Kidney (tissue), 22 donors: ENCODE measurements at places on chromosomes 2 and 18.

DNA sequence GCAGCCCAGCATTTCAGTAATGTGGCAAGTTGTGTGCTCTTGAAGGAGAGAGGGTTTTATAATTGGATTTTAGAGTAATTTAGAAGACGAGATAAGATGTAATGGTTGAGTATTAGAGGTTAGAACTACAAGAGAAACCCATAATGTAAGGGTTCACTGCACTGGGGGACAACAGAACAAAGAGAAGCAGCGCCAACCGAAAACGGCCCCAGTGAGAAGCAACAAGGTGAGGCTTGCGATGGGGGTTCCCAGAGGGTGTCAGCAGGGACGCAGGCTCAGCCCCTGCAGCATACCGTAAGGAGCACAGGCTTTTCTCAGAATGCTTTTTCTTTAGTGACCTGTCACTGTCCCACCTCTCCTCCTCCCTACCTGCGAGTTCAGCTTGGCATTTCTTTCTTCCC, 183.9 kb upstream of the ETAA1 start:
- H3K36me3 ChIP-seq = no peaks in the 10 kb centered on the region
- H3K4me1 ChIP-seq = no peaks in the 10 kb centered on the region
- H3K27ac ChIP-seq = no peak overlapping the region
- no peaks in the 10 kb centered on the region for H3K27me3 ChIP-seq
- no peak for DNase-seq

DNA sequence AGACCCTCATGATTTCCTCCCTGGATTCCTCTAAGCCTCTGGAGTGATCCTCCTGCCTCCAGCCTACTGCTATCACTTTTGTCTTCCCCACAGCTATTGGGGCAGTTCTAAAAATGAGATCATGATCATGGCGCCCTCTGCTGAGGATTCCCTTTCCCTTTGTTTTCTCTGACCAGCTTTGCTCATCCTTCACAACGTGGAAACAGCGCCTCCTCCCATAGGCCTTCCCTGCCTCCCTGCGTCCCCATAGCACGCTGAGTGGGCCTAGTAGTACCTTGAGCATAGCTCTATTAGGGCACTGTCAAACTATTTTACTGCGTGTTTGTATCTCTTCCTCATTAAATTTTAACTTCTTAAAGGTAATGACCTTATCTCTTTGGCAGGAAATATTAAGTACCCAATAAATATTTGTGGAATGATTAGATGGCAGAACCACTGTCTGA, 207.0 kb upstream of the FANCL start:
- peak; percentile 71 for DNase-seq
- no peak overlapping the region for H3K4me3 ChIP-seq
- no peaks in the 10 kb centered on the region for H3K36me3 ChIP-seq
- H3K27me3 ChIP-seq = no peaks in the 10 kb centered on the region

- H3K4me3 ChIP-seq = no peak overlapping the region
- no peak for DNase-seq
- H3K36me3 ChIP-seq = no peaks in the 10 kb centered on the region
- H3K4me1 ChIP-seq = no peaks in the 10 kb centered on the region
- no peak overlapping the region for H3K27ac ChIP-seq
These were observed 764.1 kb upstream of the NXPH2 start for GRCh38 chr2:139544186-139544851.

GRCh38 chr2:8253781-8254180, 428.1 kb upstream of the ID2 start:
- DNase-seq = no peak
- no peak overlapping the region for H3K27ac ChIP-seq
- no peaks in the 10 kb centered on the region for H3K4me1 ChIP-seq
- no peaks in the 10 kb centered on the region for H3K27me3 ChIP-seq
- no peaks in the 10 kb centered on the region for H3K36me3 ChIP-seq

DNA sequence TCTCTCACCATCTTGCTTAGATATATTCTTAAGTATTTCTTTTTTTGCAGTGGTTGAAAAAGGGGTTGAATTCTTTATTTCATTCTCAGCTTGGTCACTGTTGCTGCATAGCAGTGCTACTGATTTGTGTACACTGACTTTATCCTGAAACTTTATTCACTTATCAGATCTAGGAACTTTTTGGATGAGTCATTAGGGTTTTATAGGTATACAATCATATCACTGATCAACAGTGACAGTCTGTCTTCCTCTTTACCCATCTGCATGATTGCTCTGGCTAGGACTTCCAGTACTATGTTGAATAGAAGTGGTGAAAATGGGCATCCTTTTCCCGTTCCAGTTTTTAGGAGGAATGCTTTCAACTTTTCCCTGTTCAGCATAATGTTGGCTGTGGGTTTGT, 6.5 kb downstream of the STARD6 start:
- H3K27me3 ChIP-seq = no peaks in the 10 kb centered on the region
- DNase-seq = no peak
- no peaks in the 10 kb centered on the region for H3K4me1 ChIP-seq
- no peaks in the 10 kb centered on the region for H3K36me3 ChIP-seq
- H3K4me3 ChIP-seq = no peak overlapping the region
- H3K27ac ChIP-seq = no peak overlapping the region

DNA sequence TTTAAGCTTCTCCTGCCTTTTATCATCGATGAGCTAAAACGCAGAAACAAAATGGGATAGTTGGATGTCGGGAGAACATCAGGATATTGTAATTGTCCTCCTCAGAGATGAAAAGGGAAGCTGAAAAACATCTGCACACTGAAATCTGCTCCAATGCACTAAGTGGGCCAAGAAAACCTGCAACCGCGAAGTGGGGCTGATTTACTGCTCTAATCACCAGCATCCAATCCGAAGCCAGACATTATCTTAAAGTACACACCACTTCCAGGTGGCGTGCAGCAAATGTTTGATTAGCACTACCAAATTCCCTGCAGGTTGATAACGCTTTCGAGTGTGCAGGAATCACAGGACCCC, 230.3 kb upstream of the SLC14A2 start:
- H3K36me3 ChIP-seq = no peaks in the 10 kb centered on the region
- DNase-seq = no peak
- no peaks in the 10 kb centered on the region for H3K4me1 ChIP-seq
- no peak overlapping the region for H3K27ac ChIP-seq
- H3K4me3 ChIP-seq = no peak overlapping the region

DNA sequence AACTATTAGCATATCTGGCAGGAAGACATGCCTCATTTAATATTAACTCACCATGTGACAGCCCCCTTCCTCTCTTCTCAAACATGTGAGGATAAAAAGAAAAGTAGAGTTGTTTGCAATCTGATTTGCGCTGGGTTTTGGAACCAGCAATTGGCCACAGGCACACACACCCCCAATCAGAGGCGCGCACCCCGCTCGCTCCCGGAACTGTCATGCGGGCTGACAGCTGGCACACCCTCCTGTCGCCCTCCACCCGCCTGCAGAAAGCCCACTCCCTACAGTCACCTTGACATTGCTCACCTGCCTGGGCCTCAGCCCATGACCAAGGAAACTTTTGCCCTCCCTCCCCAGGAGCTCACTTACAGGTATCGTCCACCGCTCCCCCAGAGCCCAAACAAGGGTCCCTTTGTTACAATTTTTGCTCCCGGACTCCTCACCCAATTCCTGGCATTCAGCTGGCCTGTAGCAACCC, 1.1 kb downstream of the COBLL1 start:
- peak; percentile 55 for DNase-seq
- H3K27ac ChIP-seq = peak overlapping the region; percentile 98
- H3K27me3 ChIP-seq = no peaks in the 10 kb centered on the region
- H3K4me3 ChIP-seq = peak overlapping the region; percentile 73
- H3K36me3 ChIP-seq = no peaks in the 10 kb centered on the region
- H3K4me1 ChIP-seq = no peaks in the 10 kb centered on the region

DNA sequence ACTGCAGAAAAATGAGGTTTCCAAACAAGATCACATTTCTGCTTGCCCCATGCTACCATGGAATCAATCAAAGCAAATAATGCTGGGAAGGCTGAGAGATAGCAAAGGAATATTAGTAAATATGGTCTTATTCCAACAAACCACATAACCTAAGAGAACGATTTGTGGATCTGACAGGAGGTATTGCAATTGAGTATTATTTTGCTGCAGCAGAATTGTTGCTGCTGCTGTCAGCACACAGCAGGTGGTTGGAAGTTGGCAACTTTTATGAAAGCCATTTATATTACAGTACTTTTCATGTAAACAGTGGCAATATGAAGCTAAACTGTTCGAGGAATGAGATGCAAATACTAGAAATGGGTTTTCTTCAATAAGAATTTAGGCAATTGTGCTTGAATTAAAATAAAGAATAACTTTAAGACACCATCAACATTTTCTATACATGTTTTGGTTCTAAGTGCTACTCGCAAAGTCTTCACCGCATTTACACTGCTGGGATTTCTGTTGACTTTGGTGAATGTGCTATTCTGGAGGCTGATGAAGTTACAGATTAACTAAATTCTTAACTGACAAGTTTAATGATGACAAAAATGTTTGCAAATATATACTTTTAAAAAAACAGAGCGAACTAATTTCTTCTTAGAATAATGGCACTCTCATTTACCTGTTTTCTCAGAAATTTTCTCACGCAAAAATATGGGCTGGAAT, 1285.7 kb downstream of the CNTNAP5 start:
- DNase-seq = peak; percentile 2
- no peaks in the 10 kb centered on the region for H3K4me1 ChIP-seq
- no peak overlapping the region for H3K4me3 ChIP-seq
- H3K27me3 ChIP-seq = no peaks in the 10 kb centered on the region
- no peaks in the 10 kb centered on the region for H3K36me3 ChIP-seq

DNA sequence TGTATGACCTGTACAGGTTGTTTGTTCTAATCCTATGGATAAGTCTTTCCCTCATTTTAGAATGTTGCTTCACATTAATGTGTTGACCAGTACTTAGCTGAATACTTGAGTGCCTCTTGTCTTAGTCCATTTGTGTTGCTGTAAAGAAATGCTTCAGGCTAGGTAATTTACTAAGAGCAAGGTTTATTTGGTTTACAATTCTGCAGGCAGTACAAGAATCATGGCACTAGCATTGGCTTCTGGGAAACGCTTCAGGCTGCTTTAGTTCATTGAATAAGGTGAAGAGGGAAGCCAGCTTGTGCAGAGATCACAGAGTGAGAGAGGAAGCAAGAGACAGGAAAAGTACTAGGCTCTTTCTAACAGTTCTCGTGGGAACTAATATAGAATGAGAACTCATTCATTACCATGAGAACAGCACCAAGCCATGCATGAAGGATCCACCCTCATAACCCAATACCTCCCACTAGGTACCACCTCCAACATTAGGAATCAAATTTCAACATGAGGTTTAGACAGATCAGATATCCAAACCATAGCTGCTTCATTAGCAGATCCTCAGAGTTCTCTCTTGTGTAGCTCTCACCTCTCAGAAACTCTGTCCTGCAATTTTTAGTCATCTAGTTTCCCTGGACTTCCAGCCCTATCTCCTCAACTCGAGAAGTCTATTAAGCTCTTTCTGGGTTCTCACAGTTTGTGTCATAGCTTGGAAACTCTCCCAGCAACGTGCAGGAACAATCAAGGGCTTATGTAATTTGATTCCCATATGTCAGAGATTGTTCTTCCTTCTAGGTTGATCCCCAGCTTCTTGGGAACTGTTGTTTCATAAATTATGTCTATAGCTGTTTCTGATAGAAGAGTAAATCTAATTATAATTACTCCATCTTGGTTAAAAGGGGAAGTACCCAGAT, 2082.3 kb upstream of the CELF4 start:
- DNase-seq = no peak
- no peak overlapping the region for H3K4me3 ChIP-seq
- H3K36me3 ChIP-seq = no peaks in the 10 kb centered on the region
- no peak overlapping the region for H3K27ac ChIP-seq
- H3K4me1 ChIP-seq = no peaks in the 10 kb centered on the region
- no peaks in the 10 kb centered on the region for H3K27me3 ChIP-seq

GRCh38 chr2:204871231-204871953, 326.1 kb downstream of the PARD3B start:
- no peaks in the 10 kb centered on the region for H3K36me3 ChIP-seq
- no peak overlapping the region for H3K27ac ChIP-seq
- peak; percentile 61 for DNase-seq
- H3K4me3 ChIP-seq = no peak overlapping the region
- H3K4me1 ChIP-seq = no peaks in the 10 kb centered on the region
- H3K27me3 ChIP-seq = no peaks in the 10 kb centered on the region

GRCh38 chr2:42658306-42658705, 89.9 kb downstream of the MTA3 start:
- H3K27ac ChIP-seq = no peak overlapping the region
- H3K4me3 ChIP-seq = no peak overlapping the region
- H3K4me1 ChIP-seq = no peaks in the 10 kb centered on the region
- no peaks in the 10 kb centered on the region for H3K27me3 ChIP-seq

DNA sequence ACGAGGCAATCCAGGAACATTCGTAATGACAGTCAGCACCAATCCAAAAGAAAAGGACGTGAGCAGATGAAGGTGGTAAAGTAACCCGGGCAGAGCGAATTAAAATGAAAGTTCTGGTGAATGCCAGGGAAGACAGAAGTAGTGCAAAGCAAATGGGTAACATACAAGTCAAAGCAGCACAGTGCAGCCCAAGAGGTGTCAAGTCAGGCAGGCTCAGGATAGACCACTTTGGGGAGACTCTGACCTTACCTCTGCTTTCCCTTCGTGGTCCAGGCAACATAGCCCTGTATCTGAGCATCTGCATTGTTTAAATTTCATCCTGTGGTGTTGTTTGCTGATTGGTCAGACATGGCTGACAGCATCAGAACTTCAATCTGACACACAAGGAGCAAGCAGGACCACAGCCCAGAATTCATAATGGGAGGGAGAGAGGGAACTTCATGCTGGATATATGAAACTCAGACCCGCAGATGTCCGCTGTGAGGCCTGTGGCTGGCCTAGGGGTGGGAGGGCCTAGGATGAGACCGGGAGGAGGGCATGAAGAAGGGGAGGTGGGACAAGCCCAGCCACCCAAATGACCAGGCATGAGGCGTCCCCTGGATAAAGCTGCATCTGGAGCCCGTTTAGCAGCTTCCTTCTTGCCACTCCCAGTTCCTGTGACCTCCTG, 285.7 kb downstream of the TCF4 start:
- no peaks in the 10 kb centered on the region for H3K4me1 ChIP-seq
- no peak for DNase-seq
- H3K36me3 ChIP-seq = no peaks in the 10 kb centered on the region
- no peaks in the 10 kb centered on the region for H3K27me3 ChIP-seq

DNA sequence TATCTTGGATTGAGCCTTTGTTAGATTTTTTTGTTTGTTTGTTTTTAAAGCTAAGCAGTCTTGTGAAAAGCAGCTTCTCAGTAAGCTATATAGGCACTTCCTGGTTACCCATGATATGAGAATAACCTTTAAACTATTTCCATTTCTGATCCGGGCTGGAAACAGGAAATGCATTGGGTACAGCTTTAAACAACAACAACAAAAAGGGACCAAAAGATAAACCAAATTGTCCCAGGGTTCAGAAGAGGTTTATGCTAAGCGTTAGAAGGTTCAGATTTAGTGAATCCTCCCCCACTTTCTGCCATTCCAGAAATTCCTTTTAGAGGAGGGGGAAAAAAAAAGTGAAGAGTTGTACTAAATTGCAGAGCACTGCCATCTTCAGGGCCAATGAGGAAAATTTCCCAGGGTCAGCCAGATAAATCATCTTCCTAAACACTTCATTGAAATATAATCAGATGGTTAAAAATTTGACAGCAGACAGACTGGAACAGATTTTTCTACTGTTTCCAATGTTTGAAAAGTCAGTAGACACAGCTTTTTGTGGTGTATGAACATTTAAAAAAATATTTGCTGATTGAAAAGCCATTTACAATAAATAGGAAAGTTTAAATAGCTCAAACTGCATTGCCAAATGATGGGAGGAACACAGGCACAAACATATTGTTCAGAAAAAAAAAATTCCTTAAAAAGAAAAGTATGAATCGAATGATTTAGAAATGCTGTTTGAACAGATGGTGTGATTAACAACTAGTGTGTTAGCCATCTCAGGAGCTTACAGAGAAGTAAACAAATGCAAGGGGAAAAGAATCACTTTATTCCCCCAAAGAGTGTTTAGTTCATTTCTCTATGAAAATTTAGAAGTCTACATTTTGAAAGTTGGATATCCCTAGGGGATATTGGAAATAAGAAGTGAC, 189.9 kb upstream of the TANK start:
- H3K4me3 ChIP-seq = peak overlapping the region; percentile 30
- no peaks in the 10 kb centered on the region for H3K36me3 ChIP-seq
- H3K27me3 ChIP-seq = no peaks in the 10 kb centered on the region
- H3K27ac ChIP-seq = peak overlapping the region; percentile 61
- no peaks in the 10 kb centered on the region for H3K4me1 ChIP-seq
